ENCODE measurements at places on chromosomes 7 and 10. TPM values are rescaled to one million over a fixed set of nuclear protein-coding genes. Genes with fewer than 3 reads are reported as not detected.
A peak's percentile ranks its signal among the peaks of the same experiment; 100 is the strongest.

GRCh38 chr10:121655254-121656144, 57.3 kb upstream of the FGFR2 start:
- H3K4me3 ChIP-seq, result no peak overlapping the region
- peaks cover 6% of the 10 kb centered on the region for H3K4me1 ChIP-seq
- no peak overlapping the region for H3K27ac ChIP-seq
- no peaks in the 10 kb centered on the region for H3K36me3 ChIP-seq
- no peaks in the 10 kb centered on the region for H3K27me3 ChIP-seq

Gene FGFR2
- polyA plus RNA-seq, result 103 TPM

DNA sequence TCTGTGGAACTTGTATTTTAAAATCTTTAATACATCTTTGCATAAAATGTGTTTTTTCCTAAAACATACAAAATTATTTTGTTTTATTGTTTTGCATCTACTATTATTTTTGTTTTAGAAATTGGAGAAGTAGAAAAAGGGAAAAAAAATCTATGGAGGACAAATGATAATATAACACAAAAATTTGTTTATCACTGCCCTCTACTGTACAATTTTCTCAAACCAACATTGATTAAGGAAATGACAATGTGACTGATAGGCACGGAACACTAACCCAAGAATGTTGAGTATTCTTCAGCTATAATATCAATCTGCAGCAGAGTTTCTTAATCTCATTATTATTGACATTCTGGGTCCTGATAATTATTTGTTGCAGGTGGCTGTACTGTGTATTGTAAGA, 9.5 kb upstream of the ING3 start:
- DNase-seq, result no peak
- no peak overlapping the region for H3K27ac ChIP-seq
- no peaks in the 10 kb centered on the region for H3K4me1 ChIP-seq
- no peak overlapping the region for H3K4me3 ChIP-seq
- H3K27me3 ChIP-seq, result no peaks in the 10 kb centered on the region

DNA sequence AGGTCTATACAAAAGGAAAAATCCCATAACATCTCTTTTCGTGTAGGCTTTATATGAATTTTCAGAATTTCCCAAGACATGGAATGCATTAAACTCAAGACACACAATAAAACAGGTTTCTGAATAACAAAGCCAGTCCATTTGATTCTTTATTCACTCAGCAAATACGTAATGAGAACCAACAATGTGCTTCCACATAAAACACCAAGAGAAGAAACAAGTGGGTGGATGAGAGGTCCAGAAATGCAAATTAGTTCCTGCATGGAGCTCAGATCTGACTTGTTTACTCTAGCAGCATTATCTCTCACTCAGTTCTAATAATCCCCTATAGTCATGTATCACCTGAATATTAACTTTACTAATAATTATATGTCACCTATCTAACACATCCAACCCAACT, 249.5 kb downstream of the LRRTM3 start:
- H3K27ac ChIP-seq, result no peak overlapping the region
- no peaks in the 10 kb centered on the region for H3K4me1 ChIP-seq
- peaks cover 3% of the 10 kb centered on the region for H3K36me3 ChIP-seq
- DNase-seq, result no peak

DNA sequence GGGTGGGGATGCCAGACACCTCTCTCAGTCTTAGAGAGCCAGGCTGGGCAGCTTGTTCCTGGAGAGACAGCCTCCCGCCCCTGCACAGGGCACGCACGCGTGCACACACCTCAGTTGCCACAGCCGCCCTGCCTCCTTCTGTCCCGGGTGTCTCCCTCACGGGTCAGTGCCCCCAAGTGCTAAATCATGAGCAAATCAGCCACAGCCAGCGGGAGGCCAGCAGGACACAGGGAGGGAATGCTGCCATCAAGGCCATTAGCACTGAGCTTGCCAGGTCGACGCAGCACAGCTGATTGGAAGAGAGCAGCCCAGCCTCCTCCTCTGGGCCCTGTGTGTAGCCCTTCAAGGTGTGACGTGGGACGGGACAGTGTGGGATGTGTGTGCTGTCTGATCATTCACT, 130.4 kb downstream of the CDH23 start:
- DNase-seq, result peak; percentile 65
- no peaks in the 10 kb centered on the region for H3K36me3 ChIP-seq
- peaks cover 9% of the 10 kb centered on the region for H3K27me3 ChIP-seq
- H3K4me1 ChIP-seq, result peaks cover 54% of the 10 kb centered on the region

Gene PNLIPRP3
- not detected for polyA plus RNA-seq

- DNase-seq, result no peak
- H3K4me1 ChIP-seq, result no peaks in the 10 kb centered on the region
- H3K27me3 ChIP-seq, result no peaks in the 10 kb centered on the region
- no peak overlapping the region for H3K4me3 ChIP-seq
- H3K27ac ChIP-seq, result no peak overlapping the region
Observed at GRCh38 chr7:10483671-10484070, 490.0 kb upstream of the PHF14 start.

- H3K4me1 ChIP-seq, result no peaks in the 10 kb centered on the region
- no peaks in the 10 kb centered on the region for H3K36me3 ChIP-seq
- no peak overlapping the region for H3K27ac ChIP-seq
- no peaks in the 10 kb centered on the region for H3K27me3 ChIP-seq
- H3K4me3 ChIP-seq, result no peak overlapping the region
- no peak for DNase-seq
Observed at GRCh38 chr7:16963044-16963443, 81.3 kb upstream of the AGR3 start.

Gene ACSM6
- 0.15 TPM for polyA plus RNA-seq

- H3K4me1 ChIP-seq, result no peaks in the 10 kb centered on the region
- no peak overlapping the region for H3K4me3 ChIP-seq
- DNase-seq, result no peak
Observed at GRCh38 chr7:123783820-123784219, 35.0 kb upstream of the WASL start.

GRCh38 chr10:29512425-29512974, 122.3 kb downstream of the SVIL start:
- DNase-seq, result no peak
- H3K27me3 ChIP-seq, result no peaks in the 10 kb centered on the region
- no peak overlapping the region for H3K27ac ChIP-seq
- no peak overlapping the region for H3K4me3 ChIP-seq

Gene GNAT3
- polyA plus RNA-seq, result not detected

- no peak overlapping the region for H3K4me3 ChIP-seq
- no peaks in the 10 kb centered on the region for H3K4me1 ChIP-seq
- H3K27ac ChIP-seq, result no peak overlapping the region
- no peaks in the 10 kb centered on the region for H3K27me3 ChIP-seq
- DNase-seq, result no peak
Observed at GRCh38 chr10:13555884-13556510, 27.2 kb upstream of the BEND7 start.

DNA sequence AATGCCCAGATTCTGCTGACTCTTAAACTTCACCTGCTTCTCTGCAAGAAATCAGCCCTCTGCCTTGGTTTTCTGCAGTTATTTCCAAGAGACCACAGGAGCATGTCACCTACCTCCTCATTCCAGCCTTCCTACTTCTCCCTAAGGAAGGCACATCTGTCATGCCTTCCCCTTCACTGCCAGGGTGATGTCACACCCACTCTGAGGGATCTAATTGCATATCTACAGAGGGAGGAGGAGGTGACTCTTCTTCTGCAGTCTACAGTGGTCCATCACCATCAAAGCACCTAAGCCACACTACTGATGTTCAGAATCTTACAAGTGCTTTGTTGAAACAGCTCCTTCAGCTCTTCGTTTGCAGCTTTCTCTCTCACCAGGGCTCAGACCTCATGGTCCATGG, 275.5 kb downstream of the FGFR2 start:
- H3K27ac ChIP-seq, result no peak overlapping the region
- no peaks in the 10 kb centered on the region for H3K36me3 ChIP-seq
- no peaks in the 10 kb centered on the region for H3K27me3 ChIP-seq
- no peaks in the 10 kb centered on the region for H3K4me1 ChIP-seq
- H3K4me3 ChIP-seq, result no peak overlapping the region
- DNase-seq, result no peak

Gene PITX3
- polyA plus RNA-seq, result 0.22 TPM

Gene HOGA1
- 4.0 TPM for polyA plus RNA-seq

DNA sequence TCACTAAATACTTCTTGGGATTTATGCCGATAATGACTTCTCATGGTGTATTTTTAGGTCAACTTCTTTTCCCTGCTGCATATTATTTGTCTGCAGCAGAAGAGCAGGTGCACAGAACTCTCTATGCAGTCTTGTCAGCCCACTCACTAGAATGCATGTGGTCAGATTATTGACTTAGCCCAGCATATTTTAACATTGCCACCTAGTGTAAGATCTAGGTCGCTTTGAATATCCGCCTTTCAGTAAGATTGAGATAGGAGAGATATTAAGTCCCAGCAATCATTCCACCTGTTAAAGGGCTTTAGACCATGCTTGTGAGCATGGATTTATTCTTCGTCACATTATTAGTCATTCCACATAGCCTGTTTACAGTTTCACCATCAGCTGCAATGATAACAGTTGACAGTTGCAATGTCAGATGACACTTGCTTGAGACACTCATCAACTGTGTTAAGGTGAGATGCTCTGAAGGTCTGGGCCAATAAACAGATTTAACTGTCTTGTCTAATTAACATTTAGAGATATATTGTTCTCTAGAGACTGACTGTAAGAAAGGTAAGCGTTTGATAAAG, 491.7 kb downstream of the ARL4A start:
- DNase-seq, result no peak
- H3K36me3 ChIP-seq, result no peaks in the 10 kb centered on the region
- H3K4me1 ChIP-seq, result no peaks in the 10 kb centered on the region
- H3K4me3 ChIP-seq, result no peak overlapping the region
- H3K27me3 ChIP-seq, result no peaks in the 10 kb centered on the region
- peak overlapping the region; percentile 62 for H3K27ac ChIP-seq

- H3K4me1 ChIP-seq, result no peaks in the 10 kb centered on the region
- H3K27ac ChIP-seq, result no peak overlapping the region
- DNase-seq, result no peak
- no peaks in the 10 kb centered on the region for H3K36me3 ChIP-seq
- no peaks in the 10 kb centered on the region for H3K27me3 ChIP-seq
- no peak overlapping the region for H3K4me3 ChIP-seq
Observed at GRCh38 chr7:103009466-103010185, 65.0 kb downstream of the FBXL13 start.

Gene CALHM1
- 0.22 TPM for polyA plus RNA-seq

Gene PLPP4
- 34.7 TPM for polyA plus RNA-seq

Gene TAS2R41
- polyA plus RNA-seq, result not detected

Gene IDI1
- 146 TPM for polyA plus RNA-seq

- DNase-seq, result no peak
- no peaks in the 10 kb centered on the region for H3K27me3 ChIP-seq
- H3K4me3 ChIP-seq, result no peak overlapping the region
- no peaks in the 10 kb centered on the region for H3K36me3 ChIP-seq
Observed at GRCh38 chr7:78437118-78437517, 638.5 kb downstream of the PHTF2 start.

Gene PURB
- 21.1 TPM for polyA plus RNA-seq

Gene KLLN
- polyA plus RNA-seq, result 1.1 TPM

Gene MAGI2
- 47.6 TPM for polyA plus RNA-seq

Gene DYNC1I1
- 45.6 TPM for polyA plus RNA-seq

DNA sequence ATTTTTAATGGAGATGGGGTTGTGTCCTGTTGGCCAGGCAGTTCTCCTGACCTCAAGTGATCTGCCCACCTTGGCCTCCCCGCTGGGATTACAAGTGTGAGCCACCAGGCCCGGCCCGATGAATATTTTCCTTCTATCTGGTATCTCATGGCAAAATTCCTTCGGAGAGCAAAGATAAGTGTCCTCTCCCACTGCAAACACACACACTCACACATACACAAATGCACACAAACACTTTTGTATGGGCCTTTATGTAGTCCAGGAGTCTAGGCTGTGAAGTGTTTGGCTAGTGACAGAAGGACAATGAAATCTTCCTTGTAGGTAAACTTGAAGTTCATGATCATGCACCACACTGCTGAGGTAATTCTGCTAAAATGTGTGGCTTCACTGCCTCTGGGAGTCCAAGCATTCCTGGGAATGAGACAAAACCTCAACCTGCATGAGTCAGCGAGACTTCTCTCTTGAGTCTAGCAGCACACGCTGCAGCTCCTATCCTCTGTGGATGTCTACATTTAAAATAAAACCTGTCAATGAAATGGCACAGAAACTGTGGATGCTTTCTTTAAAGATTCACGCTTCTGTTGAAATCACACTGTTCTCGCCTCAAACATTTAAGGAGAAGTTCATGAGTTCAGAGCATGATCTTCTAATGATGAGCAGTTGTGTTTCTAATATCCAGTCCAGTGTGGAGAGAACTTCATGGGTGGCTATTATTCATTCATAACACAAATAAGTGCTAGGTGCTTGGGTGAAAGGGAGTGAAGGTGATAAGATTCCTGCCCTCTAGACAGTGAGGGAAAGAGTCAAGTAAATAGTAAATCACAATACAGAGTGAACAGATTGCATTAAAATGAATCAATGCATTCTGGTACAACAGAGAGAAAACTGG, 96.5 kb downstream of the NRP1 start:
- no peaks in the 10 kb centered on the region for H3K36me3 ChIP-seq
- no peaks in the 10 kb centered on the region for H3K27me3 ChIP-seq
- no peak overlapping the region for H3K27ac ChIP-seq
- H3K4me3 ChIP-seq, result no peak overlapping the region

GRCh38 chr10:7186387-7187018, 224.3 kb downstream of the SFMBT2 start:
- no peaks in the 10 kb centered on the region for H3K27me3 ChIP-seq
- DNase-seq, result no peak
- no peak overlapping the region for H3K4me3 ChIP-seq

Gene AMZ1
- 4.8 TPM for polyA plus RNA-seq

- DNase-seq, result no peak
- H3K4me3 ChIP-seq, result no peak overlapping the region
- H3K4me1 ChIP-seq, result no peaks in the 10 kb centered on the region
- H3K27me3 ChIP-seq, result no peaks in the 10 kb centered on the region
Observed at GRCh38 chr7:118289476-118289875, 65.0 kb downstream of the ANKRD7 start.

- H3K27ac ChIP-seq, result no peak overlapping the region
- no peaks in the 10 kb centered on the region for H3K36me3 ChIP-seq
- DNase-seq, result no peak
- H3K4me3 ChIP-seq, result no peak overlapping the region
- H3K27me3 ChIP-seq, result no peaks in the 10 kb centered on the region
- H3K4me1 ChIP-seq, result peaks cover 4% of the 10 kb centered on the region
Observed at GRCh38 chr7:47149208-47149839, 432.6 kb downstream of the TNS3 start.

GRCh38 chr7:78769481-78770101, 683.9 kb downstream of the MAGI2 start:
- DNase-seq, result peak; percentile 77
- peak overlapping the region; percentile 60 for H3K4me3 ChIP-seq
- peak overlapping the region; percentile 70 for H3K27ac ChIP-seq

- no peak overlapping the region for H3K4me3 ChIP-seq
- no peaks in the 10 kb centered on the region for H3K4me1 ChIP-seq
- no peaks in the 10 kb centered on the region for H3K27me3 ChIP-seq
- DNase-seq, result no peak
- H3K36me3 ChIP-seq, result no peaks in the 10 kb centered on the region
- no peak overlapping the region for H3K27ac ChIP-seq
Observed at GRCh38 chr10:4622384-4622783, 203.6 kb upstream of the AKR1E2 start.

- H3K4me3 ChIP-seq, result no peak overlapping the region
- no peak overlapping the region for H3K27ac ChIP-seq
- no peak for DNase-seq
- H3K36me3 ChIP-seq, result no peaks in the 10 kb centered on the region
Observed at GRCh38 chr7:132307465-132307864, 268.8 kb downstream of the PLXNA4 start.

GRCh38 chr7:44667190-44667589, 60.8 kb downstream of the OGDH start:
- no peak overlapping the region for H3K4me3 ChIP-seq
- H3K27ac ChIP-seq, result no peak overlapping the region
- H3K36me3 ChIP-seq, result peaks cover 17% of the 10 kb centered on the region
- DNase-seq, result no peak

- H3K27me3 ChIP-seq, result no peaks in the 10 kb centered on the region
- H3K36me3 ChIP-seq, result no peaks in the 10 kb centered on the region
- H3K4me3 ChIP-seq, result no peak overlapping the region
- H3K4me1 ChIP-seq, result peaks cover 6% of the 10 kb centered on the region
- no peak overlapping the region for H3K27ac ChIP-seq
Observed at GRCh38 chr10:47278720-47279119, 21.3 kb upstream of the GDF10 start.
